Stimulated activated CD8-positive, alpha-beta memory T cell treated with anti-CD3 and anti-CD28 coated beads, Interleukin-2, amount 100 ng/mL, for 48 hours (primary cell): ENCODE measurements at places on chromosomes 4 and X.

DNA sequence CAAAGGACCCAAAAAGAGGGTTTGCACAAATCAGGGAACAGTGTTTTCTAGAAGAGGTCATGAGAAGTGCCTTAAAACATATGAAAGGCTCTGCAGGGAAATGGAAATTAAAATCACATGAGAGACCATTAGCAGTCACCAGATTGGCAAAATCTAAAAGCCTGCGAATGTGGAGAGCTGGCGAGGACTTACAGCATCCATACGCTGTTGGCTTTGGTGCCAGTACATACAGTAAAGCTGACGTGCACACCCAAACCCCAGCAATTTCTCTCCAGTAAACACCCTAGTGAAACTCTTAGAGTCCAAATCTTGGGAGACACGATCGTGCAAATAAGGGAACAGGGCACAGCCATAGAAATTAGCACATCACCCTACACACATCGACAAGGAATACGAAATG lies 25.4 kb upstream of the PPP2R2C start:
- no peak for DNase-seq

- DNase-seq, result no peak
Measured at GRCh38 chr4:151894246-151894645, 133.4 kb upstream of the GATB start.

- no peak for DNase-seq
Measured at GRCh38 chr4:53919535-53919934, 144.9 kb downstream of the CHIC2 start.

DNA sequence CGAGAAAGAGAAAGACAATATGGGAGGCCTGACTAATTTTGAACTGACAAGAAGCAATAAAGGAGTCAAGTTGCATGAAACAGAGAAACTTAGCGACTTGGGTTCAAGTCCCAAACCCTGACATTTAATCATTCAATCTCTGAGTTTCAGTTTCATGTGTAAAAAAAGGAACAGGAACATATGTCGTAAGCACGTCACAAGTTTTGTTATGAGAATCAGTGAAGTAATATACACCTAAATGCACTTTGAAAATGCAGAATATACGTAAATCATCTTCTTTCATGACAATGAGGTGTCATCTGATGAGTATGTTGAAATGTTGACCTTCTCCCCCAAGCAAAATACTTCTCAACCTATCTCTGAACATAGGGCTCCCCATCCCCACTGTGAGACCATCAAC lies 10.4 kb downstream of the ACOT9 start:
- DNase-seq, result no peak

DNA sequence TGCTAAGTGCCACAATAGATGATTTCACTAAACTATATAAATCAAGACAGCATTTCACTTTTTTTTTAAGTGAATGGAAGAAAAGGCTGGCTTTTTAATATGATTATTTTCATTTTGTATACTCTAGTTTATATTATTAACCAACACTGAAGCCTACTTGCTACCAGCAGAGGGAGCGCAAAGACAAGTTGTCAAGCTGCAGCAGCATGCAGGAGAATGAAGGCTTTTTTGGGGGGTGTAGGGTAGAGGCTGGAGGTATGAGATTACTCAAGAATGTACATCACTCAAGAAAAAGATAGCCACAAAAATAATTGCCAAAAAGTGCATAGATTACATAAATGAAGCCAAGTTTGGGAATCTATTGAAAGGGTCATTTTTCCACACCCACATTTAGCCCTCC lies 519.5 kb downstream of the FGF13 start:
- DNase-seq, result no peak

DNA sequence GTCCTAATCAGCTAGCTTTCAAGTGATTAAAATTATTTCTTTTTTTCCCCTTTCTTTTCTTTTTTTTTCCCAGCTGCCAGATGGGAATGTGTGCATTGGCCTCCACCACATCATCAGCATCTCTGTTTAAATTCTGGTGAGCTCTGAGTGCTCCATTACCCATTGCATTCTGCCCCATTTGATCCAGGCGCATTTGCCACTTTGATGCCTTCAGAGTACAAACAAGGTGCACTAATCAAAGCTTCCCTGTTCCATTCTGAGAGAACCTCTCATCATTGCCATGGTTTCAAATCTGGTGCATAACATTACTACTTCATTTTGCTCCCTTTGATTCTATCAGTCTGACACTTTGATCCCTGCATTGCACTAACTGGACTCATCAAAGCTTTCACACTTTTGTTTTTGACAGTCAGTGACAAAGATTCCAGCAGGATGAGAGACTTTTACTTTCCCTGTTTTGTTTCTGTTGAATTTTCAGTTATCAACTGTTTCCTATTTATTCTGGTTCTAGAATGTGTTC lies 238.8 kb upstream of the PCDH10 start:
- DNase-seq, result no peak

DNA sequence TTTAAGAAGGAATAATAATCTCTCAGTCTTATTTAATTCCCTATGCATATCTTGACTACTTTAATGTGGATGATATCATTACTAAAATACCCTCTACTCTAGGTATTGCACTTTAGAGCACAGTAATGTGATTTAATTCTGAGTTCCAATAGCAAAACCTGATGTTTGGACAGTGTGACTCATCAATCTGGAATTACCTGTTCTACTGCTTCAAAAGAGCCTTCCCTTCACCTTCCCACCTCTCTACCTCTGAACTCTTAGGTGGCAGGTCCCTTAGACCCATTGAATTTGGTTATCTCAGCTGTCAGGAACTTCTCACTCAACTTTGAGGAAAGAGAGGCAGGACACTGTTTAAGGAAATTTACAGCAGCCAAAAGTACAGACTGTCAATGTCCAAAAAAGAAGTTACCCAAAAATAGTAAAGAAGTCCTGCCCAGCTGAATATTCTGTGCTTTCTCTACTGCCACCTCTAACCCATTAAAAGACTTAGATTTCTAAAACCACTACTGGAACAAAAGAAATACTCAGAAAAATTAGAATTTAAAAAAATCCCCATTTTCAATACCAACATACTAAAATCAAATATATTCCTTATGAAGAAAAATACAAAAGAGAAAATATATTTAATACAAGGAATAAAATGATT lies 123.1 kb upstream of the GPM6A start:
- DNase-seq, result no peak

DNA sequence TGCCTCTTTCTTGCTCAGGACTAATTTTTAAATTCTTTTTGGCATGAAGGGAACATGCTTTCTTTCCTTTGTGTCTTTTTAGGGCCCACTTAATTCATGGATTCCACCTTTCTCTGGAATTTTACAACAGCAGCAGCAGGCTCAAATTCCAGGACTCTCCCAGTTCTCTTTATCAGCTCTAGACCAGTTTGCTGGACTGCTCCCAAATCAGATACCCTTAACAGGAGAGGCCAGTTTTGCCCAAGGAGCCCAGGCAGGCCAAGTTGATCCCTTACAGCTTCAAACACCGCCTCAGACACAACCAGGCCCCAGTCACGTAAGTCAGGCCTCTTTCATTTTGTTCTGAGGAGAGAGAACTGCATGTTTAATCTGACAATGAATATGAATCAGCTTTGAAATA lies 2.3 kb downstream of the ODAM start:
- no peak for DNase-seq

DNA sequence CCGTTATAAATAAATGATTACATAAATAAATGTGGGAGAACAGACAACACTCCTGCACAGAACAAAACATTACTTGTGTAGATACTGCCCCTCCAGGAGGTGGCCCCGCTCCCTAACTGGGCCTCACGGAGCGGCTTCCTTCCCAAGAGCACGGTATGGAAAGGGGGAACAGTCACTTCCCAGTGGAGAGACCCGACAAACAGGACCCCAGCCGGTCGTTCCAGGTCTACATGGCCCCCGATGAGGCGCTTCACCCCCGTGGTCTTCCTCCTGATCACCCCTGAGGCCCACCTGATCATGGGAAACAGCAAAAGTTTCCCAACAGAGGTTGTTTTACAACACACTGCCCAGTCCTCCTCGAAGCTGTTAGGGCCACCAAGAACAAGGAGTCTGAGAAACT lies 6.6 kb upstream of the SLC6A8 start:
- no peak for DNase-seq

- no peak for DNase-seq
Measured at GRCh38 chrX:9966775-9967408, at the start of gene CLDN34. TSS of gene CLDN34 (plus strand) at chrX:9967358. CDS start at chrX:9967358, 0 bp downstream.

DNA sequence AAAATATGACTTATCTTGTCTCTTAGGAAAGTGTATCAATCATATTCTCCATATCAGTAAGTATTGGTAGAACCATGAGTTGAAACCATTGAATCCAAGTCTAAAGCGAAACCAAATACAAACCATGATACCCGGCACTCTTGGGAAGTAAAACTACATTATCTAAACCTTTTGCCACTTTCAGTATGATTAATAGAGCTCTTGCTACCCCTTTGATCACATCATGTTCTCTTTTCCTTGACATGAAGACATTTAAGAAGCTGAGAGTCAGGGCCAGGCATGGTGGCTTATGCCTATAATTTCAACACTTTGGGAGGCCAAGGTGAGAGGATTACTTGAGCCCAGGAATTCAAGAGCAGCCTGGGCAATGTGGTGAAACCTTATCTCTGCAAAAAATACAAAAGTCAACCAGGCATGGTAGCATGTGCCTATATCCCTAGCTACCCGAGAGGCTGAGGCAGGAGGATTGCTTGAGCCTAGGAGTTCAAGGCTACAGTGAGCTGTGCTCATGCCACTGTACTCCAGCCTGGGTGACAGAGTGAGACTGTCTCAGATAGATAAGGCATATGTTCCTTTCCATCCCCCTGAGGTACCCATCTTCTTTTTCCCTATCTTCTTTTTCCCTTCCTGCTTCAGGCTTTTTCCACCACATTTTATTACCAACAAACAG lies 45.4 kb downstream of the CEP135 start:
- DNase-seq, result no peak

GRCh38 chr4:138805736-138806135 lies 209.8 kb upstream of the NOCT start:
- no peak for DNase-seq

- DNase-seq, result no peak
Measured at GRCh38 chr4:24792552-24792951, 2.8 kb upstream of the SOD3 start.

DNA sequence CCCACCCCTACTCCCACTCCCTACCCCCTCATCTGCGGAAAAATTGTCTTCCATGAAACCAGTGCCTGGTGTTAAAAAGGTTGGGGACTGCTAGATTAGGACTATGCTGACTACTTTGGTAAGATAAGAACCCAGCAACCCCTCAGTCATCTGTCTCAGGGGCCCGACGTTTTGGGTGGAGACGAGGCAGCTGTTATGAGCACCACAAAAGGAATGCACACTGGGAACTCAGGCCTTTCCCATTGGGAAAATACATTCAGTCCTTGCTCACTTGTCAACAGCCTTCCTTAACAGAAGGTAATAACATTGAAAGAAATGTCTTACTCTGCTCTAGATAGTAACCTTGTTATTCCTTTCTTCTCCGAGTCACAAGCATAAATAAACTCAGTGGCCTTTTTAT lies 310.8 kb downstream of the AFF2 start:
- DNase-seq, result no peak
